T-helper 2 cell treated with Interferon-gamma antibody and Interleukin-4, amounts not matched to agents 5 μg/mL and 100 μg/mL, for 36 hours (primary cell): ENCODE measurements at places on chromosomes 7 and 10.

DNA sequence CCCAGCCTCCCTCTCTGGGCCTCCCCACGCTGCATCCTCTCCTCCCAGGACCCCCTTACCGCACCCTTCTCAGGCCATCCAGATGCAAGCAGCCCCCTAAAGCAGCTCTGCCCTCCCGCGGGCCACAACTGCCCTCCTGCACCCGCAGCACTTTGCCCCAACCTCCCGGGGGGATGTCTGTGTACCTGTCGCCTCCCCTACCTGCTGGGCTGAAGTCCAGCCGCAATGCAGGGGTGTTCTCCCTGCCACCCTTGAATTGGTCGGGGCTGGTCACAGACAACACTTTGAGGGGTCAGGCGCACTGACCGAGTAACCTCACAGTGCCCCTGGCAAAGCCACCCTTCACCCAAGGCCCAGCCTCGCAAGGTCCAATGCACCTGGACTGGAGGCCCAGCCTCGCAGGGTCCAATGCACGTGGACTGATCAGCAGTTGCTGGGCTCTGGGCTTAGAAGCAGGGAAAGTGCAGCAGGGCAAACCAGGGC, 8.3 kb upstream of the CALML5 start:
- DNase-seq = no peak

DNA sequence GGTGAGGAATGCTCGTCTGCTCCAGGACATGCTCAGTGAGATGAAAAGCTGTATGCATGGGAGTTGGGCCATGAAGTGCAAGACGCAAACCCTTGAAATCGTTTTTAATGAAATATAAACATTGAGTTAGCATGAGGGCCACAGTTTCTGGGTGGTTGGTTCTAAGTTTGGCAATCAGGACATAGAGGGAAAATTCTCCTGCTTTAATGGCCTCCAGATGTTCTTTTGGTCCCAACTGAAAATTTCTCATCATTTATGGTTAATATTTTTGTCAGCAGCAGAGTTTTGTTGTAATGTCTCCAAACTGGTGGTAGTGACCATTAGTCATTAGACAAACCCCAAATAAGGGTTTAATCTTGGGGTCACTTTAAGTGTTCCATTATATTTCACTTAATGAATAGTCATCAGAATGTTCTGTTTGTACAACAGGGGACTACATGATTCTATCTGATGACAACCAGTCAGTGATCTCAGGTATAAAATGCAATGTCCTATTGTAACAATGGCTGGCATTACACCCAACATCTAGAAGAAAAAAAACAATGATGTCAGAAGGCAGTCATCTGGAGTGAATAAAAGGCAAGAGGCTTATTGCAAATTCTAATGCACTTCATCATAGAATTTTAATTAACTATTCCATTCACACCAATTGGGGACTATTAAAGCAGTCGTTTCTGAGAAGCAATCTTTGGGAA, 197.4 kb downstream of the JCAD start:
- DNase-seq = no peak

DNA sequence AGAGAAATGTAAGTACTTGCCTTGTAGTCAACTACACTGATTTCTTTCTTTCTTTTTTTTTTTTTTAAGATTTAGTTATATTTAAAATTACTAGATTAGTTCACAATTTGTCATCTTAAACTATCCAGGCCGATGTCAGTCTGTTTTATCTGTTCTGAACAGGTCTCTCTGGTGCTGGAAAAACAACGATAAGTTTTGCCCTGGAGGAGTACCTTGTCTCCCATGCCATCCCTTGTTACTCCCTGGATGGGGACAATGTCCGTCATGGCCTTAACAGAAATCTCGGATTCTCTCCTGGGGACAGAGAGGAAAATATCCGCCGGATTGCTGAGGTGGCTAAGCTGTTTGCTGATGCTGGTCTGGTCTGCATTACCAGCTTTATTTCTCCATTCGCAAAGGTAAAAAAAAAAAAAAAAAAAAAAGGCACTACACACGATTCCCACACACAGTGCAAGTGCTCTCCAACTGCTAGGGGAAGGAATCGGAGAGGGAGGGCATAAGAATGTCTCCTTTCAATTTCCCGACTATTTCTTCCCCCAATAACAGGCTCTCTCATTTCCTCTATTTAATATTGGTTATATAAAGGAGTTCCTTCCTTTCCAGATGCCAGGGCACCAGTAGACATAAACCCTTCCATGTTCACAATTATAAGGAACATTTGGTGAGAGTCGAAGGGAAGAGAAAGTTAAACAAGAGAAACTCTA, 53.4 kb downstream of the PAPSS2 start:
- DNase-seq = no peak

GRCh38 chr7:24722386-24723177, 34.7 kb downstream of the GSDME start:
- DNase-seq = no peak

DNA sequence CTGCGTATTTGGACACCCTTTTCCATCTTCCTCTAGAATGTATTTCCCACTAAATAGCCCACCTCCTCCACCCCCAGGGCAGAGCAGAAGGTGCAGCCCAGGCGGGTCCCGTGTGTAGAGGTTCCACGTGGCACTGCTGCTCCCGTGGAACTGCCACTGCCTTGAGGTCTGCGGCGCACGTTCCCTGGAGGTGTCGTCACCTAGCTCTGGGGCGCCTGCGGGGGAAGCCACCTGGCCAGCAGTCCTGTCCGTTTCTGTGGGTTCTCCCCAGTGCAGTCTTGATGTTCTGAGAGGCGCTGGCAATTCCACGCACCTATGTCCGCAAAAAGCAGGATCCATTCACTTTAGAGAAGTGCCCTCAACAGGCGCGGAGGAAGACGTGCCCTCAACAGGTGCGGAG, 21.9 kb downstream of the BNIP3 start:
- no peak for DNase-seq
